H1 (cell line): ENCODE measurements at places on chromosomes 7 and 10. TPM values are rescaled to one million over a fixed set of nuclear protein-coding genes. Genes with fewer than 3 reads are reported as not detected.

PNLIP gene
- not detected in 2 replicates for total RNA-seq

CCDC7 gene
- 0.46 and 0.74 TPM in 2 replicates for total RNA-seq

GIMAP7 gene
- not detected in 2 replicates for total RNA-seq

RPA3 gene
- 105 and 106 TPM in 2 replicates for total RNA-seq

MLLT10 gene
- total RNA-seq = 53.1 and 56.9 TPM in 2 replicates

GRCh38 chr7:6392712-6393666 lies 54.8 kb downstream of the DAGLB start:
- no peak for DNase-seq

GRCh38 chr7:111647881-111648280 lies 85.6 kb upstream of the IMMP2L start:
- DNase-seq = no peak

- DNase-seq = no peak
Observed at GRCh38 chr7:44112231-44112996, 8.3 kb downstream of the AEBP1 start.

DNA sequence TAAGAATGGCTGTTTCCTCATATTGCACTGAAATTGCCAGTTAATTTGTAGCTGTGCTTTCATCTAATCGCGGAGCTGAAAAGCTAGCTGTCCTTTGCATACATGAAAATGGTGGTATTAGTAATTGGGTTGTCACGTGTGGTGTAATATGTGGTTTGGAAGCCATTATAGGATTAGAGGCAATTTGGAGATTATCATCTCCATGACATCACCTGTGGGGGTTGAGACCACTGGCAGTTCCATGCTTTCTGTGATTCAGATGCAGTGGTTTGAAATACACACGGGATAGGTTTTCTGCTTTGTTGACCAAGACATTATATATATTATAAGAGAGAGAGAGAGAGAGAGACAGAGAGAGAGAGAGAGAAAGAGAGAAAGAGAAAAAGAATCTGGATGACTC lies 180.8 kb downstream of the RAB11FIP2 start:
- no peak for DNase-seq
